ENCODE measurements at places on chromosomes 1 and 21.

DNA sequence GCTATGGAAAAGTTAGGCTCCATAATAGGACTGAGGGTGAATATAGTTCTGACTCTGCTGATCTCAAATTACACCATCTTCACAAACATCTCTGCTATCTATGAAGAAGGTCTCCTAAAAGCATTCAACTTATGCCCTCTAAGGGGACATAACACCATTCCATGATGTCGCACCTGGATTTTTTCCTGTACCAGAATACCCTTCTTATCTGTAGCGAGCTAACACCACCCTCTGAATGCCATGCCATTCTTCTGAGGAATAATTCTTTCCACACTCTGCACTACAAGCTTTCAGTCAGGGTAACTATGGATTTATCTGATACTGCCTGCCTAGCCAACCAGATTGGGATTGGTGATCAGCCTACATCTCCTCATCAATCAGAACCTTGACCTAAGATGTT is 203.8 kb downstream of the PTPRC start:
- DNase-seq: no peak

DNA sequence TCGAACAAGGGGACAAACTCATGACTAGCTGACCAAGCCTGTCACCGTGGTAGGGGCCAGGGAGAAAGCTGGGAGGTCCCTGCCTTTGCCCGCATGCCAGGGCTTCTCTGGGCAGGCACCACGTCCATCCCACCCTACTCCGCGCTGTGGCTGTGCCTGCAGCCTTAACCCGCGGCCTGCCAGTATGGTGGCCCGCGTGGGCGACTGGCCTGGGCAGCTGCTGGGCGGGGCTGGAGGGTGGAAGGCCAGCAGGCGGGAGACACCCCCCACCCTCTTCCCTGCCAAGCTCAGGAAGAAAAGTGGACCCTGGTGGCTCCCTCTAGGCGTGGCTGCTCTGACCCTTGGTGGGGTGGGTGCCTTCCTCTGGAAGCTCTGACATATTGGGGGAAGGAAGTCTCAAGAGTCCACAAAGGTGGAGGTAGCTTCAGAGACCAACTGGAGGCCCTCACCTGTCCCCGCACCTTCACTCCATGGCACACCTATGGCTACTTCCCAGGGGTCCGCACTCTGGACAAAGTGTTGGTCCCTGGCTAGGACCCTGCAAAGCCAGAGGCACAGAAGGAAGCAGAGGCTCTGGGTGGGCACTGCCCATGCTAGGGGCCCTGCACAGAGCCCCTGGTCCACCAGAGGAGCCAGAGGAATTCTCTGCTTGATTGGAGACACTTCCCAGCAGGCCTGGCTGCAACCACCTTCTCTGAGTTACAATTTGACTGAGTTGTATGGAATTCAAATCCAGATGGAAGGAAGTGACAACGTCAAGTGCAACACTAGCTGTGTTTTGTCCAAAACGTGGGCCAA is 3.3 kb upstream of the SKI start:
- DNase-seq: no peak

- no peak for DNase-seq
Observed at GRCh38 chr1:107188160-107188559, 47.3 kb downstream of the NTNG1 start.

GRCh38 chr1:41648230-41648629 is 163.7 kb upstream of the EDN2 start:
- DNase-seq: no peak

DNA sequence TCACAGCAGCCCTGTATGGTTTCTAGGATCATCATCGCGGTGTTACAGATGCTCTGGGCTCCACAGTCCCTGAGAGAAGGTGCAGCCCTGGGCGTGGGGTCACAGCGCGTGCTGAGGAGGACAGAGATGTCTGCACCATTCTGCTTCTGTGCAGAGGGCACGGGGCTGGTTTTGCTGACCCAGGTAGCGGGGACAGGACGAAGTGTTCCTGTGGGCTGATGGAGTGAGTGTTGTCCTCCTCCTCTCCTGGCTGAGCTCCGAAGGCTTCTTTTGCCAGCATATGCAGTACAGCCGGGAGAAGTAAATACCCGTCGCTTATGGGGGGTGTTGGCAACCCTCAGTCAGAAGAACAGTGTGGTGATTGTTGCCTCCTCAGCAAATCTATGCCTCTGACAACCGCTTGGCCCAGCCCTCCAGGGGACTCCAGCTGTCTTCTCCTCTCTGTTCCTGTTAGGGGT is 101.5 kb downstream of the DDX20 start:
- no peak for DNase-seq

GRCh38 chr1:10324627-10325026 is 74.2 kb upstream of the PGD start:
- no peak for DNase-seq

DNA sequence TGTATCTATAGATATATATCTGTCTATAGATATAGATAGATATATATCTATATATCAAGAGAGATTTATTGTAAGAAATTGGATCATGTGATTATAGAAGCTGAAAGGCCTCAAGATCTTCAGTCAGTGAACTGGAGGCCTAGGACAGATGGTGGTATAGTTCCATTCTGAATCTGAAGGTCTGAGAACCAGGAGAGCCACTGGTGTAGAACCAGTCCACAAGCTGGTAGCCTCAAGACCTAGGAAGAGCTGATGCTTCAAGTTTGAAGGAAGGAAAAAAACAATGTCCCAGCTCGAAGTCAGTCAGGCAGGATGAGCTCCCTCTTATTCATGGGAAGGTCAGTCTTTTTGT is 213.2 kb upstream of the JUN start:
- no peak for DNase-seq

GRCh38 chr1:44631333-44631646 is 43.0 kb downstream of the TMEM53 start:
- peak; percentile 54 for DNase-seq

GRCh38 chr1:62774971-62775595 is 8.8 kb upstream of the ATG4C start:
- no peak for DNase-seq

DNA sequence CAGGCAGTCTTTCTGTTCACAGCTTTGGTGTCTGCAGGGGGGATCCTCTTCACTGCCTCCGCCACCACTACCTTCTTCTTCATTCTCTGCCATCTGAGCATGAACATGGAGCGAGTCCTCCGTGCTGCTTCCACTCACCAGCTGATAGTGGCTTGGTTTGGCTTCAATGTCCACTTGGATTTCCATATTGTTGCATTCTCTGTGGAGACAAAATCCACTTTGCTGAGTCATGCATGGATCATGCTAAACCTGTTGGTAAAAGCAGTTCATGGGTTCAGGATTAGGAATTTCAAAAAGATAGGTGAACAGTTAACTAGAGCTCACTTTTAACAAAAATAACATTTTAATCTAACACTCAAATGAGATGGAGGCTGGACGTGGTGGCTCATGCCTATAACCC is 27.5 kb downstream of the RNF19B start:
- DNase-seq: no peak

GRCh38 chr1:86183810-86184209 is 27.2 kb upstream of the COL24A1 start:
- no peak for DNase-seq

GRCh38 chr1:178908358-178908757 is 37.5 kb upstream of the ANGPTL1 start:
- DNase-seq: no peak

DNA sequence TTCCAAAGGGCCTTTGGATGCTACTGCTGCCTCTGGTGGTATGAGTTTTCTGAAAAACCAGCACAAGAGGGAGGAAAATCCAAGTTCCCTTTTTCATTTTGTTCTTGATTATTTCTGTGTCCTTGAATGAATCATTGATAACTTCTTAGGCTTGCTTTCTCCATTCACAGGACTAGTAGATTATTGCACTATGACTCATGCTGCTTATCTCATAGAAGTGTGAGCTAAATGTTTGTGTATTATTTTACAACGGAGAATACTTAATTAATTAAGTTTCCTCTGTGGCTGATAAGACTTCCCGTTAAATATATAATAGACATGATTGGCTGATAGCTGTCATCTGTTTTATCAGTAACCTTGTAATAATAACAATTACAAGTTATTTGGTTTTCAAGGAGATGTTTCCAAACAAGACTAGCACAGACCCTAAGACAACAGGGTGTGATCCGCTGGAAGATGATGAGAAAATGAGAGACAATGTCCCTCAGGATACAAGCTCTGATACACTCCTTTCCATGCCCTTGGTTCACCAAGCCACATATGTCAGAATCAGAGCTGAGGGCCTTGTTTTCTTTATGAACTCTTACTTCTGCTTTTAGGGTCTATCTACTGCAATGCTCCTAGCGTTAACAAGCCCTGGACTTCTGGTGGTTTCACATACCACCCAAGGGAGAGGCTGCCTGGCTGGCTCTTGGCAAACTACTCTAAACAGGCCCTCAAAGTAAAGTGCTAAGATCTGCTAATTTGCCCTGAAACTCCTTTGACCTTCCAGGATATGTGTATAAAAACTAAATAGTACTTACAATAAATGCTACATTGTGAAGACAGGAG is 1078.3 kb downstream of the TTLL7 start:
- no peak for DNase-seq

DNA sequence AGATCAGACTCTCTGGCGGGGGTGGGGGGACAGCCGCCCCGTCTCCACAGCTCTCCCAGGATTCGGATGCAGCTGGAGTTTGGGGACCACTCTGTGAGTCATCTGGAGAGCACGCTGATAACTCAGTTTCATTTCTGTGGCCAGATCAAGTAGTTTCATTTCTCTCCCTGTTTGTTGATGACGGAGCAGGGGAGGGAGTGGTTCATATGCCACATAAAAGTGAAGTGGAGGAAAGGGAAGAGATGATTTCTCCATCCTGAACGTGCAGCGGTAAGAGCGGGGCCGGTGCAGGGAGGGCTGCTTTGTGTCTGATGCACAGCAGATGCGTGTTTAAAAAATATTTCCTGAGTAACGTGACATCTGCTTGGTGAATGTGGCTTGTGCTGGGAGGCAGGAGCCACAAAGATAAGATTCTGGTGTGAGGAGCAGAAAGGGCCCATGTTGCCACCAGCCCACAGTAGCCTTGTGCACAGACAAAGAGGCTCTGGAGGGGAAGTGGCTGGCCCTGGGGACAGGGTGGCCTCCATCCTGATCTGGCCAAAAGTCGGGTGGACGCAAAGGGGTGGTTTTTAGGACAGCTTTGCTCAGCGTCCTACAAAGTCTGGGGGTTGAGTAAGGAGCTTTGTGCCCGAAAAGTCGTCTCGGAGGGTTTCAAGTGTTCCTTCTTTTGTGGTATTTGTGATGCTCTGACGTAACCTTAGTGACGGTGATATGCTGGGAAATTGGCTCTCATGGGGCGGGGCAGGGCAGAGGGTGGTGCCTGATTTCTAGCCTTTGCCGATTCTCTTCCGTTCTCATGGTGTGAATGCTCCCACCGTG is at the start of gene MX2:
Gene MX2, plus strand, starts transcription at position 242 of the 819 bp plus-strand sequence. CDS start 14,880 bp downstream, outside the sequence.
- no peak for DNase-seq

DNA sequence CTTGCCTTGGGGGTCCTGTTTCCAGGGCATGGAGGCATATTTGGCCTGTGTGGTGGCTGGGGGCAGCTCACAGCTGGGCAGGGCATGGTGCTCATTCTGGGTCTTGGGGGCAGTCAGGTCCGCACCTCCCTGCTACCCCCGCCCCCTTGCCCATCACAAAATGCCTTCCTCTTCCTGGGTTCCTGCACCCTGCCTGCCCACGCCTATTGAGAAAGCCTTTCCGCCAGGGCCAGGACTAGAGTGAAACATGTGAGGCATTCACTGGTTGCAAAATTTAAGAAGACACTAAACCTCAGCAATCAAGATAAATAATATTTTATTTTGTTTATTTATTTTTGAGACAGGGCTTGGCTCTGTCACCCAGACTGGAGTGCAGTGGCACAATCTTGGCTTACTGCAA is 19.7 kb downstream of the PTAFR start:
- DNase-seq: no peak

DNA sequence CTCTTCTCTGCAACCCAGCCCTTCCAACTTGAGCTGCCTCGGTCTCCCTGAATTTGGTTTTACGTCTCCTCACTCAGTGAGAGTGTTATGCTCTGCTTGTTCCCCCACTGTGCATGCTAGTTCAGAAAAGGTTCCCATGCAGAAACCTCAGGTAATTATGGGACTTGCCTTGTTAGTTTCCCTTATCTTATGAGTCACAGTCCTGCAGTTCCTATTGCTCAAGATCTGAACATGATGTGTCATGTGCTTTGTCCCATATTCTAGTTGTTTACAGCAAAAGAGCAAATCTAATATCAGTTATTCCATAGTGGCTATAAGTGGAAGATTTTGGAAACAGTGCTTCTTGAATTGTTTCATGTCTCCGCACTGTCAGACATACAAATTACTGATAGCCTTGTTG is 74.4 kb downstream of the DUSP10 start:
- no peak for DNase-seq
